ENCODE measurements at places on chromosomes 1 and 21.

DNA sequence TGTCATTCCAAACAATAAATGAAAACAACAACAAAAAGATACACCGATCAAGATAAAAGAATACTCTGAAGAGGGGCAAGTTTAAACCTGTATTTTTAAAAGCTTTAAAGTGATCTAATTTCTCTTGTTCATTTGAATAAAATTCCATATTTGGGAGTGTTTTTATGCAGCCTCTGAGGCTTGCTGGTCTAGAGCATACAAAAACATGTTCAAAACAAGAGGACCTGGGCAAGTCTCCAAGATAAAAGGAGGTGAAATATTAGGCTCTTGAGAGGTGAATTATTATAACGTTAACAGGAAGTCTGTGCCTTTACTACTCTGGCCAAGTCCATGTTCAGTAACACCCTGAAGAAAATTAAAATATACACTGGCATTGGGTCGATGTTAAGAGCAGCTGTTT lies 20.1 kb downstream of the URB1 start:
- no peak for DNase-seq

DNA sequence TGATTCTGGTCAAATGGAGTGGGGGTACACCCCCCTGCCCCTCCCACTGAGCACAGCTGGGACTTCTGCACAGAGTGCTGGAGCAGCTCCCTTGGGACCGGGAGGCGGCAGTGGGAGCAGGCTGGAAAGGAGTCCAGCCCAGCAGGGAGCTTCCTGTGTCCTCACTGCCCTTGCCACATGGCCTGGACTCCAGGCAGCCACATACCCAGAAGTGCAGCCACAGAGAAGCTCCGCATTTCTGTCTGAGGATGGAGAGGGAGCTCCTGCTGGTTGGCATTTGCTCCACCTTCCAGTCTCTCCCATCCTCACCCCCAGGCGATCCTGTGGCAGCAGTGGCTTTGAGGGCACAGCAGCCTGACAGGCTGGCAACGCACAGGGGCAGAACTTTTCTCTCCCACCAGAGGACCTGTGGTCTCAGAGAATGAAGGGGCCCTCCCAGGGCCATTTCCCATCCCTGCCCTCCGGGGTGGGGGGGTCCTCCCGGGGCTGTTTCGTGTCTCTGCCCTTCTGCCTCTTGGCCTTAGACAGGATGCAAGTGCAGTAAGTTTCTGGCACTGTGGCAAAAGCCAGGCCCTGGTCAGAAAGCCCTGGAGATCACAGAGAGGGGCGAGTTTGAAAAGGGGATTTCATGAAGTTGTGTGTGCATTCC lies 103.6 kb upstream of the COL6A1 start:
- no peak for DNase-seq

DNA sequence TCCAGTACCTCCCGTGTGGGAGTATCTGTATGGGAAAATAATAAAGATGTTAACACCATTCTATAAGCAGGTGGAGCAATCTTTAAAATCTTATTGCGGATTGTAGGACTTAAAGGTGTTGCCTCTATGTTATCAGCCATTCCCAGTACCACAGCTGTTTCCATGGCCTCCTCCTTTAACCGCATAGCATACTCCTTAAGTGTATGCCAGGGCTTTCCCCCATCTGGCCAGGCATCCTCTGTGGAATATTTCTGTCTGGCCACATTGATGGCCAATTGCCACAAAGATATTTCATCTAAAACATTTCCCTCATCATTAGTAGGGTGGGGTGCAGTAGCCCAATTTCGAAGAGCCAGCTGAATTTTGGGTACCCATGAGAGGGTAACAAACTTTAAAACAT lies 7.3 kb upstream of the STUM start:
- no peak for DNase-seq

- no peak for DNase-seq
These were observed 198.7 kb upstream of the PTBP2 start for GRCh38 chr1:96522927-96523326.

GRCh38 chr21:36149788-36150711 lies 6.6 kb upstream of the DOP1B start:
- no peak for DNase-seq

- DNase-seq: no peak
These were observed 72.0 kb downstream of the OLFM3 start for GRCh38 chr1:101924700-101925099.

GRCh38 chr1:149937759-149938158 lies 1.1 kb upstream of the MTMR11 start:
- DNase-seq: no peak

GRCh38 chr1:175508320-175509110 lies 234.9 kb downstream of the TNR start:
- no peak for DNase-seq

DNA sequence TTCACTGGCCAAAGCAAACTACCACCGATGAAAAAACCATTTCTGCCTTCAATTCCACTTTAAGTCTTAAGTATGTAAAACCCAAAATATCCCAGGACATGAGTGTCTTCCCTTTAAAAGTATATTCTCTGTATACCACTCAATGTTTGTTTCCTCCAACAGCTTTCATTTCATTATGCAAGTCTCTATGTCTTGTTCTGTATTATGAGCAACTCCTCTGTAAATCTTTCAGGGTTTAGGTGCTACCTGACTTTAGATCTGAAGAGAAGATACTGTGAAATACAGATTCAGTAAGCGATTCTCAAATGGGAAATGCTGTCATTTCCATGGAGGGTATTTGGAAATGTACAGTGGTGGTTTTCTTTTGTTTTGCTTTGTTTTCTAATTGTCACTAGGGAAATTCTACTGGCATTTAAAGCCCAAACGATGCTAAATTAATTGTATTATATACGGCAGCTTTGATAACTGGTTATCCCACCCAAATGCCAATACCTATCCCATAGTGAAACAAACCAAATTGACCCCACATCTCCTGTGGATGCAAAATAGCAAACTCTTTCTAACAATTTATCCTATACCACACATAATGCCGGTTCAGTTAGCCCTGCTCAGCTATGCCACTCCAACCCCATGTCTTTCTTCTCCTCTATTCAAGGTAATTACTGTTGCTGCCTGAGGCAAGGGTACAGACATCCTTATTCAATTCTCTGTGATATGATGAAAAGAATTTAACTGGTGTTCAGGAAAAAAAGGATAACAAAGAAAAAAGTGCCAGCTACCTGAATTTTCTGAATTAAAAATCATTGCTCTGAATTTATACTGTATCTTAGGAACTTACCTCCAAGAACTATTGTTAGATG lies 182.8 kb downstream of the EIF4G3 start:
- no peak for DNase-seq

- no peak for DNase-seq
These were observed at the start of gene APP for GRCh38 chr21:26170471-26171257. APP (minus strand) TSS chr21:26170770; CDS start chr21:26170620, 150 bp downstream.

DNA sequence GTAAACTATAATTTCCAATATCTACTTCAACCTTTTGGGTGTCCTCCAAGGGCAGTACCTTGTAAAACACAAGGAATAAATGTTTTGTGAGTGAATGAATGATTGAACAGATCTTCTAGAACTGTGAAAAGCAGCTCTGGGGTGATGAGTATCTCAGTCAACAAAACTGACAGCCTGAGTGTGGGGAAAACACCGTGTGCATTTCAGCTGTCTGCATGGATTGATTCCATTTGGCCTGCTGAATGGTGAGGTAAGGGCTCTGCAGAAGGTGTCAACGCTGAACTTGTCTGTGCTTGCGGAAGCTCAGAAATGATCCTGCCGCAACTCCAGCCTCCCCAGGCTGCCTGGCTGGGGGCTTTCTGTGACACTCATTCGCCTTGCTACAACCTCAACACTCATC lies 7.4 kb upstream of the AGMAT start:
- no peak for DNase-seq

GRCh38 chr1:169001353-169001752 lies 105.1 kb upstream of the ATP1B1 start:
- DNase-seq: no peak

- DNase-seq: no peak
These were observed 11.7 kb downstream of the HMGN2 start for GRCh38 chr1:26483980-26484379.

DNA sequence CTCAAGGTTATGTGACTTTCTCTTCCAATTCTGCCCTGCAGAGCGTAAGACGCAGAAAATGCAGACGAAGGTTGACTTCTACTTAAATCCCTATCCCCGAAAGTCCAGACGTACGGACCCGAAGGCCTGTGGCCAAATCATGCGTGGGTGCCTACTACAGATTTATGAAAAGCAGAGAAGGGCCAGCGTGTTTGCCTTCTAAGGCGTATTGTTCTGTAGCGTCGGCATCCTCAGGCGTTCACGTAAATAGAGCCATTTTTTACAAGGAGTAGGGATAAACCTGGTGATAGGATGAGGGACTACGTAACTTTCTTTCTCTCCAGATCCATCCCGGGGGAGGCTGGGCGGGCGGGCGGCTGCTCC lies 222 bp upstream of the GIPC2 start:
- DNase-seq: no peak

- peak; percentile 35 for DNase-seq
These were observed 1.5 kb upstream of the COL16A1 start for GRCh38 chr1:31705080-31705866.

DNA sequence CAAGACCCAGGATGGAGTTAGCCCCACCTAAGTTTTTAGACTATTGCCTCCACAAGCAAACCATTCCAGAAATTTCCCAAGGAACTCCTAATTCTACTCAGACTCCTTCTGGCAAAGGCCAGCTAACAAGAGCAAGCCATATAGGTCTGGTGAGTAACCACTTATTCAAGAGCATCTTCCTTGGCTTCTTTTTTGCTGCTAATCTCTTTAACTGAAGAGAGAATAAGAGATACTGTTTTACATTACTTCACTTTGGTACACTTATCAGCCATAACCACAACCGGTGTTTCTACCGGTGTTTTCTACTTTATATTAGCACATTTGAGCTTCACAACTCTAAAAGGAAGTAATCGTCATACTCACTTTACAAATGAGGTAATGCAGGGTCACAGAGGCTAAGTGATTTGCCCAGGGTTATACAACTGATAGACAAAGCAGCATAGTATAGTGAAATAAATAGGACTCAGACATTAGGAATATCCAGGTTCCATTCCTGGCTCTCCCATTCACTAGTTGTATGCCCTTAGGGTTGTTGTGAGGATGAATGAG lies 1.7 kb upstream of the EPS15 start:
- DNase-seq: no peak

GRCh38 chr1:58340185-58340584 lies 206.3 kb downstream of the OMA1 start:
- DNase-seq: no peak

GRCh38 chr1:235929216-235929615 lies 62.5 kb upstream of the LYST start:
- no peak for DNase-seq

DNA sequence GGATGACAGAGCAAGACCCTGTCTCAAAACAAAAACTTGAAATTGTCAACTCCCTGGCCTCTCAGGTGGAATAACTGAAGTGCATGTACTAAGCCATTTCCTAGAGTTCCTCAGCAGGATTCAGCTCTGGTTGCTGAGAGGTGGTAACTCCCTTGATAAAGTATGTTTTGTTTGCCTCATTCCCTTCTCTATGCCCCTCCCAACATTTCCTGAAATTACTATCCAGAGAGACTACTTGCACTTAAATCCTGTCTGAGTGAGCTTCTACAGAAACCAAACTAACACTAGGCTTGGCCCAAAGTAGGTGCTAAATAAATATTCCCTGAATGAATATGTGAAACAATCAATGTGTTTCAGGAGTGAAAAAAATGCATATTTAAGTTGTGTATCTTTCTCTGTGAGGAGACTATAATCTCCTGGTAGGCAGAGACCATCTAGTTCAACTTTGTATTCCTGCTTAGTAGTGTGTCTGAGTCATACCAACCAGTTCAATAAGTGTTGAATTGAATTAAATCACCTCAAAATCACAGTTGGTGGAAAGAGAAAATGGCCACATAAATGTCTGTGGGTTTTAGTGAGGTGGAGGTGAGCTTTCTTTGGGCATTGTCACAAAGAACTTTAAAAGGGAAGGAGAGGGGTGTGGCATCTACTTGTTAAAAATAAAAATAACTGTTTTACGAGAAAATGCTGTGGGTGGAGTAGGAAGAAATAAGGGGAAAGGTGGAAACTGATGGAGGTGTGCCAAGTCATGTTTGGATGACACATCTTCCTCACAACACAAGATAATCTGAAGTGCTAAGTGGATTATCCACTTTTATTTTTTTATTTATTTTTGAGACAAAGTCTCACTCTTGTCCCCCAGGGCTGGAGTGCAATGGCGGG lies 12.6 kb downstream of the RIMKLA start:
- no peak for DNase-seq

DNA sequence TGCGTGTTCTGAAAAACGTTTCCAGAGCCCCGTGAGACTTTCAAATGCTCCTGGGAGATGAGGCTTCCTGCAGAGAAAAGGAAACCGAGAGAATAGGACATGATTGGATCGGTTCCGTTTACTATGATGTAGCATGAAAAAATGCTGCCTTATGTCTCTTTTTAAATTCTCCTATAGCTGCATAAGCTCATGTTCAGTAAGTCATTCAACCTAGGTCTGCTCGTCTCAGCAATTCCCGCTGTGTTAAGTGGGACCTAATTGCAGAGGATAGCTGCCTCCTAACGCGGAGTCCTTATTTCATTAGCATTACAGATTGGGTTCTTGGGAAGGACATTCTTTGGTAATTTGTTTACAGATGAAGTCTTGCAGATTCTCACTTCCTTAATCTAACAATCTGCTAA lies 165.3 kb downstream of the GALNT2 start:
- DNase-seq: no peak

GRCh38 chr1:50438945-50439344 lies 15.7 kb upstream of the DMRTA2 start:
- DNase-seq: no peak

GRCh38 chr1:221559911-221560310 lies 182.0 kb downstream of the DUSP10 start:
- no peak for DNase-seq

- DNase-seq: no peak
These were observed 17.9 kb upstream of the SDE2 start for GRCh38 chr1:226017070-226017469.

- DNase-seq: no peak
These were observed 16.1 kb upstream of the AQP10 start for GRCh38 chr1:154304664-154305337.

DNA sequence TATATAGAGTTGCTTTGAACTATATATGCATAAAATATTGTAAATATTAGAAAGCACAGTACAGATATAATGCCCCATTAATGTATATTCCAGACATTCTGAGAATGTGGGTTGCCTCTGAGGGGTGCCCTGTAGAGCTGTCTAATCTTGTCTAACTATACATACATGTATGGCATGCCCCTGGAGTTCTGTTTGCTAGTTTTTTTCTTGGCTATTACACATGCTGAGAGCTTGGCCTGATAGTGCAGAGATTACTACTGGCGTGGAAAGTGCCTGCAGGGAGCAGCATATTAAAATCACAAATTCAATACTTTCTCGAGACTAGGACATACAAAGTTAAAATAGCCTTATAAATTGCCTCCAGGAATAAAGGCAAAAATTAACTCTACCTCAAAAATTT lies 24.1 kb downstream of the KCNA3 start:
- DNase-seq: no peak

Data from left renal cortex interstitium (tissue), 4 donors.